ENCODE measurements at places on chromosomes 6 and 20.

GRCh38 chr6:3522561-3523260, 65.9 kb upstream of the SLC22A23 start:
- no peak for DNase-seq

DNA sequence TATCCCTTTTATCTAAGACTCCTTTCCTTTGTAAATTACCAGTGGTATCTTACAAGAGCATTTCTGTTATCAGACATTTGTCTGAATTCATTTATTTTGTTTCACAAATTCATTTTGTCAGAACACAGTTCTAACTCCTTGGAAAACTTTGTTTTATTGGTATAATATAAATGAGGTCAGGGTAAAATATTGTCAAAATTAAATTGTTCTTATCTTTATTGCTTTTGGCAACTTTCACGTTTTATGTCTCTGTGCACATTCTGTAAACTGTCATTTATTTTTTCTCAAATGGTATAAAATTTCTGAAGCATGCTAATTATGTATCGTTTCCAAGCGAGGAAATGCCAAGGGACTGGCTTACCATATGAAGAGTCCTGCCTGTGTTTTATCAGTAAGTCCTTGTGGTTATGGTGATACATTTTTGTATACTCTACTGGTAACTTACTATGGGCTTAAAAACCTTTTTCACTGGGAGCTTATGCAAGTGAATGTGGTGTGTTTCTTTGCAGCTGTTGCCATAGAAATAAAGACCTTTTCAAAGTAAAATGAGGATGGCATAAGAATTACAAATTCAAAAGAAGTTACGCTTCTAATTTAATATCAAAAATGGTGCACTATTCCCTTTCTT, 214.2 kb downstream of the COL19A1 start:
- DNase-seq, result no peak

DNA sequence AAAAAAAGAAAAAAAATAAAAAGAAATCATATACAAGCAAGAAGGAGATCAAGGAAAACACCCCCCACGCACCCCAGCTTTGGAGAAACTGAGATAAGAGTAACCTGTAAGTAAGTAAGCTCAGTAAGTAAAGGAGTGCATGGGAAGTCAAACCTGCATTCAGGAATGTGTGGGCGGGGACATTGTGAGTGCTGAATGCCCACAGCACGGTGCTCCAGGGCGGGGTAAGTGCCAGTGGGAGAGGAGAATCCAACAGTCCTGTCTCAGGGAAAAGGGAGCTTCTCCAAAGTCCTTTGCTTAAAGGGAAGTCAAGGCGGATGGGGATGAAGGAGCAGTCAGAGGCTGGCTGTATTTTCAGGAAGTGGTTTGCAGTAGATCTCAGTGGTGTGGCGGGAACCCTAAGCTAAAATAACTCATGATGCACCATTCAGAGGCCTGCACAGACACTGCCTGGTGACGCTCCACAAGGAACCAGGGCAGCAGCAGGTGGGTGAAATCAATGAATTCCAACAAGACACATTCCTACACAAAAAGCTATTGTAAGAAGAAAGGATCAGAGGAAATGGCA, 368.0 kb downstream of the QKI start:
- no peak for DNase-seq

DNA sequence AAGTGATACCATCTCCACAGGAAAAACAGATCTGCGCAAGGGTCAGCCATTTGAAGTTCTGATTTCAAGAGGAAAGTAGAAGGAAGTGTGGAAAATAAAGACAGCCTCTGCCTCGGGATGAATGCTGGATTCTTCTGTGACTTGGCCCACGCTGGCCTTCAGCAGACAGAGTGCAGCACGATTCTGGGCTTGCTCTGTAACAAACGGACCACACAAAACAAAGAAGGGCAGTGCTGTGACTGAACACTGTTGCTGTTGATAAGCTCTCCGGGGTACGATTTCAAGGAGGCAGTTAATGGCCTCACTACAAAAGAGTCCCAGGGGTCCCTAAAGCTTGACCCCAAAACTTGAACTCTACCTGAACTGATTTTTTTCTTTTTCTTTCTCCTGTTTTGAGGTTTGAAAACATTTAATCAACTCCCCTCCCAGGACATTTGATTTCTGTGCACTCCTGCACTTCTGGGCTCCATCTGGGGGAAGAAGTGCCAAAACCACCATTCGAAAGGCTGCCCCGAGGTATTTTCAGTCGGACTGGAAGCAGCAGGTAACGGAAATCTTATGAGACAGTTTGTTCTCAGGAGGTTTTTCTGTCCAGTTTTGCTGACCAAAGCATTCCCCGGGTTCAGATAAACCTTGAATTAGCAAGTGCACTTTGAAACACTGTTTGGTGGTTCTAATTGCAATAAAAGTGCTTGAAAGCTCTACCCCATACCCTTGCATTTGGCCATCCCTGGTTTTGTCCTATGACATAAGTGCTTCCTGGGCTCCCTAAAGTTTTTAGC, 189.6 kb downstream of the MYLK4 start:
- DNase-seq, result no peak

- no peak for DNase-seq
Measured at GRCh38 chr6:106642476-106642875, 13.1 kb downstream of the QRSL1 start.

Data from NCI-H1105 treated with DMSO at 0.1 percent for 48 hours (cell line).